ENCODE measurements at places on chromosomes 16 and 17.

GRCh38 chr16:84448444-84448843, 56.0 kb downstream of the MEAK7 start:
- DNase-seq = no peak

- DNase-seq = no peak
These were observed 469 bp downstream of the AMZ2 start for GRCh38 chr17:68248199-68248825.

- DNase-seq = no peak
These were observed 101.2 kb downstream of the TTC19 start for GRCh38 chr17:16100737-16101400.

GRCh38 chr16:74141015-74141414, 155.6 kb upstream of the PSMD7 start:
- DNase-seq = no peak

DNA sequence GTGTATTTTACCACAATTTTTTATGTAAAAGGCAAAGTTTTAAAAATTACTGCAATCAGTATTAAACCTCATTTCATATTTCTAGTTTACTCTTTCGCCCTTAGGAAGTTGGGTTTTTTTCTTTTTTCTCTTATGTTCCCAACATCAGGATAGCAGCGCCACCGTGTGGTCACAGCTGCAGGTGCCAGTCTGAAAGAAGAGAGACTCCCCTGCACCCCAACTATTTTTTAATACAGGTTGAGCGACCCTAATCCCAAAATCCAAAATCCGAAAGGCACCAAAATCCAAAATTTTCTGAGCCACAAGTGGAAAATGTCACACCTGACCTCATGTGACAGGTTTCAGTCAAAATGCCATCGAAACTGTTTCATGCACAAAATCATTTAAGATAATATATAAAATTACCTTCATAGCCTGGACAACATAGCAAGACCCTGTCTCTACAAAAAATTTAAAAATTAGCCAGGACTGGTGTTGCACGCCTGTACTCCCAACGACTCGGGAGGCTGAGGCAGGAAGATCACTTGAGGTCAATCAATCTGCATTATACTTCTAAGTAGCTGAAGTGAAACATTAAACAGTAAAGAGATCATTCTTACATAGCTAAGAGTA, 21.8 kb upstream of the ASGR2 start:
- no peak for DNase-seq

DNA sequence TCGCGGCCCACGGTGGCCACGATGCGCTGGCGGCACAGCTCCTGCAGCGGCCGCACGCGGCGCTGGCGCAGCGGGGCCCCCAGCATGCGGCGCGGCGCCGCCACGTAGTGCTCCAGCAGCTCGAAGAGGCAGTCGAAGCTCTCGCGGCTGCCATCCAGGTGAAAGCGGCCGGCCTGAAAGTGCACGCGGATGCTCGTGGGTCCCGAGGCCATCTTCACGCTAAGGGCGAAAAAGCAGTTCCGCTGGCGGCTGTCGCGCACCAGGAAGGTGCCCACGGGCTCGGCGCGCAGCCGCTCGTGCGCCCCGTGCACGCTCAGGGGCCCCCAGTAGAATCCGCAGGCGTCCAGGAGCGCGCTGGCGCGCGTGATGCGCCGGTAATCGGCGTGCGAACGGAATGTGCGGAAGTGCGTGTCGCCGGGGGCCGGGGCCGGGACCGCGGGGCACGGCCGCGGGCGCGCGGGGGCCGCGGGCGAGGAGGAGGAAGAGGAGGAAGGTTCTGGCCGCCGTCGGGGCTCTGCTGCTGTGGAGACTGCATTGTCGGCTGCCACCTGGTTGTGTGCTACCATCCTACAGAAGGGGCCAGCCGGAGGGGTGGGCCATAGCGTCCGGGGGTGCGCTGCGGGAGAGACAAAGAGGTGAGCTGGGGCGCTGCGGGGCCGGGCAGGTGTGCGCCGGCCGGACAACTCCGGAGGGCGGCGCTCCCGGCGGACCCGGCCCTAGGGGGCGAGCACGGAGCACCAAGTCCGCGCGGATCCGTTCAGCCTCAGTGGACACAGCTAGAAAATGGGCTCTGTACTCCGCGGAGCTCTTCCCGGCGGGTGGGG, 879 bp downstream of the SOCS1 start:
- DNase-seq = no peak
